ENCODE measurements at places on chromosomes 3 and 15.

DNA sequence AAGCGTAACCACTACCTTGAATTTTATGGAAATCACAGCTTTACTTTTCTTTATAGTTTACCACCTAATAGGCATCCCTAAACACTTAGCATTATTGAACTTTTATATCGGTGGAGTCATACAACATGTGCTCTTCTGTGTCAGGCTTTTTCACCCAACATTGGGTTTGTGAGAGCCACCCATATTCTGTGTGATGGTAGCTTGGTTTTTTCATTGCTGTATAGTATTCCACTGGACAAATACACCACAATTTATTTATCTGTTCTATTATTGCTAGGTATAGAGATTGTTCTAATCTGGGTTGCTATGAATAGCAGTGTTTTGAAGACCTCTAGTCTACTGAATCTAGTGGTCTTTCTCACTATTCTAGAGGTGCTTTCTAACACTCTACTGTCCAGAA lies 31.6 kb upstream of the ATP1B3 start:
- DNase-seq, result no peak

- DNase-seq, result no peak
Observed at GRCh38 chr3:124879337-124879680, 7.9 kb downstream of the ITGB5 start.

GRCh38 chr3:35067750-35068149 lies 571.6 kb upstream of the ARPP21 start:
- no peak for DNase-seq

- DNase-seq, result no peak
Observed at GRCh38 chr3:178440043-178440442, 96.2 kb upstream of the KCNMB2 start.

GRCh38 chr3:151146731-151147091 lies 56.3 kb downstream of the GPR171 start:
- DNase-seq, result no peak

DNA sequence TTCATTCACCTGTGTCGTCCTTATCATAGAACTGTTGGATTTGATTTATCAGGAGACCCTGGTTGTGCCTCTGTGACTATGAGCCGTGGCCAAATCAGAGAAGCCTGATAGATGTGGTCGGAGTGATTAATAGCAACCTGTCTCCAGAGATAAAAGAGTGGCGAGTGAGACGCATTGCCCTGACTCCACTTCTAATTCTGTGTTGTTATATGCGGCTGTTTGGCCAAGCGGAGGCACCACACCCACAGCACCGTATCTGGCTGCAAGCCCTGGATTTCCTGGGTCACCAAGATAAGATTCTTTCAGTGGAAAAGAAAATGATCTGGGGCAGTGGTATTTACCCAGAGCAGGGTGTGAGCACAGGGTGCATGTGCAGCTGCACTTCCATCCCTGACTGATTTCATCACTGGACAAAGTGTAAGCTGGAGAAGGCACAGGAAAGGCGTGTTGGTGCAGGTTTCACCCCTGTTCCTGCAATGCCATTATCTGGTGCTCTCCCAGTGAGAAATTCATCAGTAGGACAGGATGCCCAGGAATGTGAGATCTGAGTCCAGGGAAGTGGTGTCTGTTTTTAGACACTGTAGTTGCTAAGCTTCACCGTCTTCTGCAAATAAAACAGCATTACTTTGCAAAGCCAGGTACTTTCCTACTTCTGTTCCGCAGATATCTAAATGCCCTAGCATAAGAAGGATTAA lies 84.6 kb downstream of the CD47 start:
- DNase-seq, result no peak

GRCh38 chr3:29319798-29320197 lies 38.9 kb downstream of the RBMS3 start:
- no peak for DNase-seq

GRCh38 chr15:87212041-87212440 lies 1044.5 kb downstream of the NTRK3 start:
- no peak for DNase-seq

DNA sequence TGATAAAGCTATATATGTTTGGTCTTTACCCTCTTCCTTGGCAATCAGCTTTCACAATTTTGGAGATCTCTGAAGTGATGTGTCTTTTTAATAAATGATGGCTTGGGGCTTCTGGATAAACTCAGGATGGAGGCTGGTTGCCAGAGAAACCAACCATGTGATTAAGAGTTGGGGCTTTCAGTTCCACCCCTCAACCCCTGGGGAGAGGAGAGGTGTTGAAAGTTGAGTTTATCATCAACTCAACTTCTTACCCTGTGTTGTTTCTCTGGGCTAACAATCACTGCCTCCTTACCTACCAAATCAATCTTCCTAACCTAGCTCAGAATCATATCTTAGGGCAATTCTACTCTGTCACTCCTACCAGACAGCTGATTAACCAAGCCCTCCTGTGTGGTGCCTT lies 735.8 kb downstream of the ZPLD1 start:
- DNase-seq, result no peak

GRCh38 chr15:91338766-91339165 lies 238.7 kb downstream of the SV2B start:
- no peak for DNase-seq

- no peak for DNase-seq
Observed at GRCh38 chr3:9214185-9214584, 35.3 kb downstream of the SRGAP3 start.
